ENCODE measurements at places on chromosomes 16 and 17.
A peak's percentile ranks its signal among the peaks of the same experiment; 100 is the strongest.

DNA sequence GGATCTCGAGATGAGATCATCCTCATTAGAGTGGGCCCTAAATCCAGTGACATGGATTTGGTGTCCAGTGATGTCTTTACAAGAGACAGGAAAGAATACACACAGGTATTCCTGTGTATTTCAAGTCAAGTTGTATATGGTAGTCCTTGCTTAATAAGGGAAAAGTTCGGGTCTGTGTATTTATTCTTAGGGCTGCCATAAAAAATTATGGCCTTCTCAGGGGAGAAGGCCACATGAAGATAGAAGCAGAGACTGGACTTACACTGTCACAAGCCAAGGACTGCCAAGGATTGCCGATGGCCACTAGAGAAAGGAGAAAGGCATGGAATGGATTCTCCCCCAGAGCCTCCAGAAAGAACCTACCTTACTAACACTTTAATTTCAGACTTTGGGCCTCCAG, 8.3 kb downstream of the KRABD2 start:
- no peak for DNase-seq

DNA sequence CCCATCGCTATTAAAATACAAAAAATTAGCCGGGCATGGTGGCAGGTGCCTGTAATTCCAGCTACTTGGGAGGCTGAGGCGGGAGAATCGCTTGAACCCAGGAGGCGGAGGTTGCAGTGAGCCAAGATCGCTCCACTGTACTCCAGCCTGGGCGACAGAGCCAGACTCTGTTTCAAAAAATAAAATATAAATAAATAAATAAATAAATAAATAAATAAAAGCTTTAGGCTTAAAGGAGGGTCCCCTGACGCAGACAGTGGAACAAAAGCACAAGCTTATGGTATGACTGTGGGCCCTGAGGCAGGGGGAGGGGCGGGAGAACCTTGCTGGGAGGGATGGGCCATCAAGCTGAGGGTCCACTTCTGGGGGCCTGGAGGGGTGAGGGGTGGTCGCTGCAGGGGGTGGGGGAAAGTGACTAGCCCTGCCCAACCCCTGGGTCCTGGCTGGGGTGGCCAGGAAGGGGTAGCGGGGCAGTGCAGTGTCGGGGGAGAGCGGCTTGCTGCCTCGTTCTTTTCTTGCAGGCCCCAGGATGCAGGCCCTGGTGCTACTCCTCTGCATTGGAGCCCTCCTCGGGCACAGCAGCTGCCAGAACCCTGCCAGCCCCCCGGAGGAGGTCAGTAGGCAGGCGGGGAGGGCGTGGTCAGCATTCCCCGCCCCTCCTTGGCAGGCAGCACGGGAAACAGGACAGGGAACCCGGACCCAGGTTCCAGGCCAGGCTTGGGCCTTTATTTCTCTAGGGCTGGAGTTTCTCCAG, 4.7 kb downstream of the SERPINF1 start:
- no peak for DNase-seq

GRCh38 chr16:73093146-73094144, 45.5 kb upstream of the ZFHX3 start:
- DNase-seq = peak; percentile 2

DNA sequence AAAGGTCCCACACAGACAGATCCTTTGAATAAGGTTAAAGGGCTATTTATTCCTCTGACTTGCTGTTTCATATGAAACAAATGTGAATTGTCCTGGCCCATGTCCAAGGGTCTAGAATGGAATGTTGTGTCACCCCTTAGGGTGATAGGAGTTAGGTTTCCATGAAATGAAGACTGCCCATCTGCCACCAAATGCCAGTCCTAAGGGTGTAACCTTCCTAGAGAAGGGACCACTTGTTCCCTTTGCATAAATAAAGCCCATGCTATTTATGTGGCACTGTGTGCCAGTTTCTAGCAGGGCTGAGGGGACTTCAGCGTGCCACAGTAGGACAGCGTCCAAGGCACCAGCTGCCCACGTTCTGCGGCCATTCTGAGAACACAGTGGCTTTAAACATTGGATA, 171.3 kb downstream of the ABCA8 start:
- no peak for DNase-seq

DNA sequence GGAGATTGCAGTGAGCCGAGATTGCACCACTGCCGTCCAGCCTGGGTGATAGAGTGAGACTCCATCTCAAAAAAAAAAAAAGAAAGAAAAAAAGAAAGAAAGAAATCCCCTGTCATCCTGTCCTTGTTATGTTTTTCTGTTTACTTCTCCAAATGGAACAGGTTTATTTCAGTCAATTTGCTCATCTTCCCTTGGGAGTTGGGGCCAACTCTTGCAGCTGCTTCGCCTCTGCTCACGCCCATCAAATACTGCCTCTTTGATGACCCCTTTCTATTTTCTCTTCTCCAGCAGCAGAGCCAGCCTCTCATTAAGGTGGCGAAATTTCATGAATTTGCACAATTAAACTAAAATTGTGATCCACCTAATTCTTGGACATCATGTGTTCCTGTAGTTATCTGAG, 173.4 kb downstream of the ZNF18 start:
- DNase-seq = no peak

GRCh38 chr17:74213861-74214391, 555 bp downstream of the TTYH2 start:
- peak; percentile 9 for DNase-seq

DNA sequence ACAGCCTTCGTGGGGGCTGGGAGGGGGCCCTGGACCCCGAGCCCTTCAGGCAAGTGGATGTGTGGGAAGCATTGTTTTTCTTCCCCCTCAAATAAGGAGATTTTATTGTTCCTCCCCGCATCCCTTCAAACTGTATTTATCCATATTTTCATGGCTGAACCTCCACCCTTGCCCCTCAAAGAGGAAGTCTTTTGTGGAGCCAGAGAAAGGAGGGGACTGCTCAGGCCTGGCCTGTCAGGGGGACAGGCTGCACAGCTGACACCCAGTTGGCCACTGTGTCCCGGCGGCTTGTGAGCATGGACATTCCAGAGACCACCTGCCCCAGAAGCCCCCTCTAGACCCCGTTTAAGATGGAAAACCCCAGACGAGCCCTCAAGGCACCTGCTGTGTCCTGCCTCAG, 15.9 kb downstream of the HEXIM2 start:
- no peak for DNase-seq

GRCh38 chr17:13698832-13699231, 97.1 kb upstream of the HS3ST3A1 start:
- no peak for DNase-seq

GRCh38 chr17:45580924-45581323, 90.4 kb upstream of the PLEKHM1 start:
- no peak for DNase-seq

- DNase-seq = no peak
Measured at GRCh38 chr16:8110572-8111514, 479.5 kb downstream of the TMEM114 start.

GRCh38 chr16:67951485-67951884, 7.6 kb upstream of the LCAT start:
- DNase-seq = no peak

DNA sequence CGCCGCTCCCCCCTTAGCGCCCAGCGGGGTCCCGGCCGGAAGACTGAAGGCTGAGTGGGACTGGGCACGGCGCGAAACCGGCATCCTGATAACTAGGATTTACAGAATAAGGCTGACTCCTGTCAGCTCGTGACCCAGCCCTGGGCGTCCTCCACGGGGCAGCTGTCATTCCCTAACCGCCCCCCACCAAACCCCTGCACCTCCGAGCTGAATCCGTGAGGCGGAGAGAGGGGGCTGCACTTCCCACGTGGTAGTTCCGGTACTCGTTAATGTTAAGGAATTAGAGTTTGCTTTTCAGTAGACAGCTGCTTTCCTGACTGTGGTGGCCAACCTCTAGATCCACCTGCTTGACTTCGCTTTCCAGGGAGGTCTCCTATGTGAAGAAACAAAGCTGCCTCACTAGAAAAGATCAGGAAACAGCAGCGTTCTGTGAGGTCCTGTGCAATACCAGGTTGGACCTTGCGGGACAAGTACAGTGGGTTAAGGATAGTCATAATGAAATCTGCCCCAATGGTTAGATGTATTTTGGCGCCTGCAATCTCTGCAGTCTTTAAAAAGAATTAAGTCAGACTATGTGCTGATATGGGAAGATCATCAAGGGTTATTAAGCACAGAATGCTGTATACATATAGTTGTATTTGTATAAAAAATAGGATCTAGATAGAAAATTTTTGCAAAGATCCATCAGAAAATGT, 1.1 kb upstream of the WBP2 start:
- DNase-seq = peak; percentile 63

DNA sequence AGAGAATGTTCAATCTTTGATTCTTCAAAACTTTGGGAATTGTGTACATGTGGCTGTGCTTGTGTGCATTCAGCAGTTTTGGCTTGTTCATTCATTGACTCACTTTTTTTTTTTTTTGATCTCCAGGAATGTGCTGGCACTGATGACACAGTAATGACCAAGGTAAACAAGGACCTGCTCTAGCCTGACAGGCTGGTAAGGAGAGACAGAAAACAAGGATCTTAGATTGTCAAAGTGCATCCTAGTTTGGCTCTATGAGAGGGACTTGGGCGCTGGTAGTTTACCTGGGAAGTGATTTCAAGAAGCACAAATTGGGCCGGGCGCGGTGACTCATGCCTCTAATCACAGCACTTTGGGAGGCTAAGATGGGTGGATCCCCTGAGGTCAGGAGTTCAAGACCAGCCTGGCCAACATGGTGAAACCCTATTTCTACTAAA, 233.1 kb upstream of the WSCD1 start:
- DNase-seq = peak; percentile 34

GRCh38 chr16:75024594-75024993, 25.8 kb downstream of the ZNRF1 start:
- no peak for DNase-seq

DNA sequence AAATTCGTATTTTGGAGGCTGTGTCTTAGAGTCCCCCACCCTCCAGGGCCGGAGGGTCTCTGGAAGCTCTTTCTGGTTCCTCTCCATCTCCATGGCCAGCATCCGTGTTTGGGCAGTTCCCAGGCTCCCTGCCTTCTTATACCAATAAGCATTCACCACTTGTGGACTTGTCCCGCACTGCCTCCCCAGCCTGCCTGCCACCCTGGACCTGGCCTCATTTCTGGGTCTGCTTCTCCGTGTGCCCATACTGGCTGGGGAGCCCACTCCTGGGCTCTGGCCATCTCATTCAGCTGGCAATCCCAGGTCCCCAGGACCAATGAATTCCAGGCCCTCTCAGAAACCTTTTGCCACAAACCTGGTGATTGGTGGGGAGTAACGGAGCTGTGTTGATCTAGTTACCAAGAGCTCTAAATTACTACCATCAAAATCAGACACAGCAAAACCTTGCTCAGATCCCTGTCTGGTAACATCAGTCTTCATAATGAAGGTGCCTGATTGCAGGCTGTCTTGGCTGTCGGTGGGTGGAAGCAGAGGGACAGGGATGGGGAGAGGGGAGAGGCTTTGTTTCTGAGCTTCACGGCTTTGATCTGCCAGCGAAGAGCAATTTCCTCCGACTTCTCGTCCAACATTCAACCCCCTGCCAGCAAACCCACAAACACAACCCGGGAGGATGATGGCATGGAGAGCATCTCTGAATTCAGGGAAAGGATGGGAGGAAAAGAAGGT, 27.7 kb upstream of the CRHR1 start:
- DNase-seq = peak; percentile 31

DNA sequence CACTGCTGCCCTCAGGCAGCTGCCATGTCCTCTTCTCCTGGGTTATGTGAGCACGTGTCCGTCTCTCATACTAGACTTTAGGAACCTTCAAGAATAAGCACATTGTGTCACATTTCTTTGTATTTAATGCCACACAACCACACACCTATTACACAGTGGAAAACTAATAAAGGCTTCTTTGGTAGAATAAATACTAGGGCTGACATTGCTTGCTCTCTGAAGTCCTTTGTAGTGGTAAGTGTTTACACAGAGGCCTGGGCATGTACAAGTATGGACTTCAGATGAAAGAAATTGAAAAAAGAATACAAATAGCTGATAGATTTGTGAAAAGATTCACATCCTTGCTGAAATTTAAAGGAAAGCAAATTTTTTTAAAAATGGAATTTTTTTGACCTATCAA, 188.1 kb upstream of the CCL2 start:
- no peak for DNase-seq

- no peak for DNase-seq
Measured at GRCh38 chr17:30717291-30718098, 107.0 kb downstream of the CRLF3 start.

DNA sequence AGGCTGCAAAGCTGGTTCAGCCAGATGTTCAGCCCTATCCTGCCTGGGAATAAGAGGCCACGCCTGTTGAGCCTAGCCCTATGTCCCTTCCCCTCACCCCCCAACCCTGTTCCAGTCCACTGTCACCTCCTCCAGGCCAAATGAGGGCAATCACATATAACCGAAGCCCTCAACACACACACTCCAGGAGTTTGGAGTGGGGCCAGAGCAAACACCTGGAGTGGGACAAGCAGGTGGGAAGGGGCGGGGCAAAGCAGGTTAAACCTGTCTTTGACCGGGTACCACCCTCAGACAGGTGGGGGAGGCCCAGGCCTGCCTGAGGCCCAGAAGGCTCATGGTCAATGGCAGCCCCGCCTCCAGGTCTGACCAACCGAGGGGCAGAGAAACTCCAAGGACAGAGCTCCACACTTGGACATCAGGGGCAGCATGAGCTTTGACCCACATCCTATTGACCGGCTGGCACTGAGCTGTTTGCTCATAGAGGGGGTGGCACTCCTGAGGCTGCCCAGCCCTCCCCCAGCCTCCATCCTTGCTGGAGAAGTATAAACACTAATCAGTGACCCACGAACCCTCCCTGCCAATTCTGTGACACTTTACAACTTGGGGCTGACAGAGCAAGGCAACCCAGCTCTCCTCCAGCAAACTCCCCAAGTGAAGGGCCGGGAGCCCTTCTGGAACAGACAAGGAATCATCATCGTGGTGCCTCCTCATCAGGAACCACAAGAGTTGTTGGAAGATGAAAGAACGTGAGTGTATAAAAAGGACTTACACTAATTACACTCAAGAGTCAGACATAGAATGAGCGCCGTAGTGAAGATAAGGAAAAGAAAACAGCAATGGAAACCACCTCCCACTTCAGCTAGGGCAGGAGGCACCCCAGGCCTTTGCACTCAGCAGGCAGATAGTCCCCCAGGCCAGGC, 1.5 kb downstream of the ESRP2 start:
- DNase-seq = peak; percentile 83

DNA sequence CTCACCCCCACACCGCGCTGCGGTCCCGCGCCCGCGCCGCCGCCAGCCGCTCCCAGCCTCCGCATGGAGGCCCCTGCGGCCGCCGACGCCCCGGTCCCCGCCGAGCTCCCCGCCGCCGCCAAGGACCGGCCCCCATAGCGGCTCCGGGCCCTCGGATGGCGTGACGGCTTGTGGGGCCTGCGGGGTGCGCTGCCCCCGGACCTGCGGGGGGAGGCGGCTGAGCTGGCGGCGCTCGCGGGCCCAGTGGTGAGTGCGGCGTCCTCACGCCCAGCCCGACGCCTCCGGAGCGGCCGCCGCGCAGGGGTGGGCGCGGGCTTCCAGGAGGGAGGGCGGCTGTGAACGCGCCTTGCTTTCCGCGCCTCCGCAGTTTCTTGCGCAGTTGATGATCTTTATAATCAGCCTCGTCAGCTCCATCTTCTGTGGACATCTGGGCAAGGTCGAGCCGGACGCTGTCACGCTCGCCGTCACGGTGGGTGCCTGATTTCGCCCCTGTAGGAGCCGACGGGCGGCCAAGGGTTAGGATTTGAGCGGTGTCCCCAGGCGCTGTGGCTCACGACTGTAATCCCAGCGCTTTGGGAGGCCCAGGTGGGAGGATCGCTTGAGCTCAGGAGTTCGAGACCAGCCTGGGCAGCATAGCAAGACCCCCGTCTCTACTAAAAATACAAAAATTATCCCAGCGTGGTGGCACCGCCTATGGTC, 46.4 kb downstream of the SLC47A1 start:
- no peak for DNase-seq

- no peak for DNase-seq
Measured at GRCh38 chr17:75428543-75429469, 23.3 kb upstream of the GRB2 start.
